OCI-LY7 (cell line): ENCODE measurements at places on chromosomes 7 and 10.

DNA sequence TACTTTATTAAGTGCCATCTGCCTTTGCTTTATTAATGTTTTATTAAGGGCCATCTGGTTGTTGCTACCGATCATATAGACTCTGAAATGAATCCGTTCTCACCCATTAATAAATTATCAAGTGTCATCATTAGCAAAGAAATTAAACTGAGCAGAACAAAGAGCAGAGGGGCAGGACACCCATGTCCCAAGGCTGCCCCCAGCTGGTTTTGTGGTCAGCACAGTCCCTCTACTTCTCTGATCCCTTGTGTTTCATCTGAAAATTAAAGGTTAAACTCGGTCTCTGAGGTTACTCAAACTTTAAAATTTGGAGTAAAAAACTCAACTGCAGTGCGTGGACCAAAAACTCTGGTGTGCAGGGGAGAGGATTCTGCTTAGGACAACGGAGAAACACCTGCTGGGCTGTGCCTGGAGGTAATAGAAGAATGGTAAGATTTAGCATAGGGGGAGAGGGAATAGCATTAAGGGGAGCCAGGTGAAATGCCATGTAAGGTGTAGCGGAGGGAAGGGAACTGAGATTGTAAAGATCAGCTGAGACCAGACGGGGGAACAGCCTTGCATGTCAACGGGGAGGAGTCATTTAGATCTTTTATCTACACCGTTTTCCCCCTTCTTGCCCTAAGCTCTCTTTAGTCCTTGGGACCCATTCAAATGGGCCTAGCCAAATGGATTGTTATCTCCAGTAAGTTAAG, 10.8 kb upstream of the GSDME start:
- DNase-seq: no peak

DNA sequence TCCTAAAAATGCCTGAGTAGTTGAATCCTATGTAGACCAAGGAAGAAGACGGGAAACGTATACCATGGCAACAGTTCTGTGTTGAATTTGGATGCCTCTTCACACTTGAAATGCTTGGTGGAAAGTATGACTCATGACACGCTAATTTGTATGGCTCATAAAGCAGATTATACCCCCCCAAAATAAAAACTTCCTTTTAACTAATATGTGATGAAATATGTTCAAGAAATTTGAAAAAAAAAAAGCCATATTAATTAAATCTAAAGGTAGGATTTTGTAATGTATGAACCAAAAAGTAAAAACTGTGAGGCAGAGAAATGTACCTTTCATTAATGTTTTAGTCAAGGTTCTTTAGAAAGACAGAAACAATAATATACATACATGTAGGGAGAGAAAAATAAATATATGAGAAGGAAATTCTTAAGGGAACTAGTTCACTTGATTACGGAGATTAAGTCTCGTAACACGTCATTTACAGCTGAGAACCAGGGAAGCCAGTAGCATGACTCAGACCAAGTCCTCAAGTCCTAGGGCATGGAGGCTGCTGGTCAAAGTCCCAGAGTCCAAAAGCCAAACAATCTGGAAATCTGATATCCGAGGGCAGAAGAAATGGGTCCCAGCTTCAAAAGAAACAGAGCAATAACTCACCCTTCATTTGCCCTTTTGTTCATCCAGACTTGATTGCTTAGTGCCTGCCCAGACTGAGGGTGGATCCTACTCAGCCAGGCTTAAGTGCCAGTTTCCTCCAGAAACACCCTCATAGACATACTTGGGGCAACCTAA, 485.1 kb downstream of the SEMA3D start:
- DNase-seq: no peak

GRCh38 chr7:69803699-69804516, 205.6 kb downstream of the AUTS2 start:
- peak; percentile 76 for DNase-seq

GRCh38 chr7:26105236-26105635, 46.8 kb upstream of the NFE2L3 start:
- no peak for DNase-seq

GRCh38 chr7:27161214-27161720, 4.1 kb downstream of the HOXA9 start:
- no peak for DNase-seq

GRCh38 chr7:26198133-26198780, 2.3 kb downstream of the HNRNPA2B1 start:
- DNase-seq: peak; percentile 60

DNA sequence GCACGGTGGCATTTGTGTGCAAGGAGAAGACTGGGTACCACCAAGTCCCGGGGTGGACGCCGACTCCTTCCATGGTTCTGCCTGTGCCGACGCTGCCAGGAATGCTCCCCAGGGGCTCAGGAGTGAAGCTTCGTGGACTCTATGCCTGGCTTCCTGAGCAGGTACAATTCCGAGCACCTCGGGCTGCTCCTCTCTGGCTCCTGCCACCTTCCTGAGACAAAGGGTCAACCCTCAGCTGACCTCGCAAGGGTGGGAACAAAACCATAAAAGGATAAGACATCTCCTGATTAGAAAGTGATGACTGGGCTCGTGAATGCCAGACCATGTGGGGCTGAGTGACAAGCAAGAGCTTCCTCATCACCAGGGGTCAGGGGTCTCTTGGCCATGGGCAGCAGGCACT, 31.8 kb downstream of the CALML3 start:
- no peak for DNase-seq

GRCh38 chr10:80379701-80380100, 23.1 kb downstream of the DYDC2 start:
- no peak for DNase-seq

GRCh38 chr7:77679608-77680007, 16.7 kb upstream of the RSBN1L start:
- DNase-seq: no peak

- DNase-seq: no peak
Observed at GRCh38 chr10:3445648-3446047, 273.1 kb upstream of the PITRM1 start.
